ENCODE measurements at places on chromosomes 6 and 20.

- DNase-seq: no peak
Measured at GRCh38 chr6:53581856-53582255, 37.0 kb upstream of the GCLC start.

- DNase-seq: no peak
Measured at GRCh38 chr6:43509142-43509983, 783 bp downstream of the LRRC73 start.

DNA sequence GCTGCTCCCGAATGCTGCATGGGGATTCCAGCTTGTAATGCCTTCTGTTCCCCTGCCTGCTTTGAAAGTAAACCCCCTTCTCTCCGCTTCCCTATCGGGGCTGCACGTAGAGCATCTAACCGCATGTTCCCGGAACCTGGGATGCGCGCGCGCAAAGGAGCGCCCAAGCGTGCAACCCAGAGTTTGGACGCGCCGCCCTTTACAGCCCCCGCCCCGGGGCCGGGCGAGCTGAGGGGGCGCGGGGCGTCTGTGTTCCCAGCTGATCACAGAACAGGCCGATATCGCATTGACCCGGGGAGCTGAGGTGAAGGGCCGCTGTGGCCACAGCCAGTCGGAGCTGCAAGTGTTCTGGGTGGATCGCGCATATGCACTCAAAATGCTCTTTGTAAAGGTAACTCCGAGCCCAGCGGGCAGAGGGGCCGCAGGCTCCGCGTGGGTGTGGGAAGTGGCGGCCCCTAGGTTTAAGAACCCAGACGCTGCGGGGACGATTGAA is 1.4 kb downstream of the LAMP5 start:
- DNase-seq: no peak

- no peak for DNase-seq
Measured at GRCh38 chr6:33073431-33073871, at the start of gene HLA-DPA1. Gene HLA-DPA1 (minus strand): TSS chr6:33073649.

GRCh38 chr6:75952128-75952527 is 120.3 kb downstream of the IMPG1 start:
- no peak for DNase-seq

- no peak for DNase-seq
Measured at GRCh38 chr6:111920578-111920977, 47.3 kb upstream of the FYN start.

DNA sequence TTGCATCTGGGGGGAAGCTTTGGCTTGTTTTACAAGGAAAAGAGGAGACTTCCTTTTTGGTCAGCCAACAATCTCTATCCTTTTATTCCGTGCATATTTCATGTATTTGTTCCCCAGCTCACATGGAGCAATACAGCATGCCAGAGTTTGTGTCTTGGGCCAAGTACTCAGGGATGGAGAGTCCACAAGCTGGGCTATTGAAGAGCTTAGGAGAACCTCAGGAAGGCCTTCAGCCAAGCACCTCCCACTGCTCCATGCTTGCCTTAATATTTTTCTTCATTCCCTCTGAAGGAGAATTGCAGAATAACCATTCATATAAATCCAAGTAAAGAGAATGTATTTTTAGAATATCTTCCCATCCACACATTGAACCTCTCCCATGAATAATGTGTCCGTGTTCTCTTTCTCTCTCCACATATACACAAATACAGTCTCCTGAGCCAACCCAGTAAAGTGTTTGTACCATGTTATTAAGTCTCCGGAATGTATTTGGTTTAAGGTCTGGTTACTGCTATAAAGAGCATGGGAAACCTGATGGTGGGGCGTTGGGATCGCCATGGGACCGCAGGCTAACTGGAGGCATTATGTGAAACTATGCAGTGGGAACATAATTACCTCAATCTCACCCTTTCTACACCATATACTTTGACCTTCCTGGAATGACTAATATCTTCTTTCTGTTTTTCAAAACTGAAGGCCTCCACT is 3.0 kb downstream of the LAMA4 start:
- no peak for DNase-seq

- DNase-seq: no peak
Measured at GRCh38 chr6:15474196-15474595, 188.6 kb downstream of the DTNBP1 start.

DNA sequence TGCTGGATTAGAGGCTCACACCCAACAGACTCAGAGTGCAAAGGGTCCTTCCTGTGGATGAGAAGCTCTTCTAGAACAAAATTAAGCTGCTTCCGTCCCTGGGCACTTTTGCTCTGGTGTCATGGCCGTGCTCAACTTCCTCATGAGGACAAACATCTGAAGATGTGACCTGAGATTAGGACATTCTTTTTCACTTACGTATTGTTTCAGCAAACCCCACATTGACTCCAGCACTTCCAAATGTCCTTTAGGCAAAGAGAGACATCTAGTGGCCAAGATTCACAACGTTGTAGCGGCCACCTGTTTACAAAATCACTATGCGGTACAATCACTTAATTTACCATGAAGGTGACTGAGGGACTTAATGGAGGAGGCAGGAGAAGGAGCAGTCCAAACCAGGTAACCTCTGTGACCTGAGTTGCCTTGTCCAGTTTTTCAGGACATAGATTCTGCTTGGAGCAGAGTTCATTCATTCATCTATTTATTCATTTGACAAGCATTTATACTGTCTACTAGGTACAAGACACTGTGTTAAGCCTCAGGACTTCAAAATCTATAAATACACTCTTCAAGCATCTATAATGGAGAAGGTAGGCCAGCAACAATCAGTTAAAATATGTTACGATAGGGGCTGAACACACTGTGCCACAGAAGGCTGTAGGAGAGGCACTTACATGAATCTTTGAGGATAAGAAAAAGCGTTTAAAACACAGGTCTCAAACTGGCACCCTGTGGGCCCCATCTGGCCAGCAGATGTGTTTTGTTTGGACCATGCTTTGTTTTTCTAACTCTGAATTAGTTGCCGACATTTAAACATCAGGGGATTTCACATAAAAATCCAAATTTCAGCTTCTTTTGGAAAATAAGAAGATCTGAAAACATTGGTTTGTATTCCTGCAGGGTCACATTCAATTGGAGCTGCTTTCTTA is 5.6 kb upstream of the ADGRF1 start:
- no peak for DNase-seq

GRCh38 chr6:30557683-30557981 is 537 bp downstream of the PRR3 start:
- DNase-seq: no peak

DNA sequence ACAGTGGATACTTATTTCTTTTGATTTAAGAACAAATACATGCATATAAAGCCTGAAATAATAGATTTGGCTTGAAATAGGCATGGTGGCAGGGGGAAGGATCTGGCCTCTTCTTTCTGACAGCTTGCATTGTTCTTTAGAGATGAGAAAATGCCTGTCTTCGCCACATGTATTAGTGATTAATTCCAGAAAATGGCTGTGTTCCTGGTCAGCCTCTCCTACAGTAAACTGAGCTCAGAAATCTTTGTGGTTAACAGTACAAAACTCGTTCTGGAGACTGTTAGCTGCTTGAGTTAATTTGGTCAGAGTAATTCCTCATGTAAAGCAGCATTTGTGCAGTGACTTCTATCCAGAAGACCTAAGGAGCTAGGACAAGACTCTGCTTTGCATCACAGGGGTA is 151.5 kb downstream of the EYA4 start:
- DNase-seq: no peak

GRCh38 chr20:22717466-22717865 is 133.1 kb upstream of the FOXA2 start:
- no peak for DNase-seq

DNA sequence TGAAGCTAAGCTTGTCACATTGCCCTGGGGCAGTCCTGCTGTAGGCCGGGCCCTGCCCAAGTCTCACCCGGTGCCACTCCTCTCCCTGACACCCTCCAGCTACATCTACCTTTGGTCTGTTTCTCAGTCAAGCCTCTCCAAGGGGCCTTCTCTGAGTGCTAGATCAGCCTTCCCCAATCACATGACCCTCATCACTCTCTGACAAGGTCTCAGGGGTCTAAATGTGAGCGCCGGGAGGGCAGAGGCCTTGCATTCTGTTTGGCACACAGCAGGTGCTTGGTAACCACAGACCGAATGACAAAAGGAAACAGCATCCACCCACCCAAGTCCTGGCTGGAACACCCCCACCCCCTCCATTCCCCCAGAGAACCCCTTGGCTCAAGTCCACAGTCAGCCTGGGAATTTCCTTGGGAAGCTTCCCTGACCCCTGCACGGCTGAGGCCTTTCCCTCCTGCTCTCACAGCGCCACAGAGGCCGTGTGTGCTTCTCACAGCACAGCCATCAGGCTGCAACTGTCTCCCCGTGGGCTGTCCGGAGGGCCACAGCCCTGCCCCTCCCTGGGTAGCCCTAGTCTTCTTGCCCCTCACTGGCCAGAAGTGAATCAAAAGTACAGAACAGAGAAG is 32.9 kb downstream of the PKIG start:
- DNase-seq: no peak

DNA sequence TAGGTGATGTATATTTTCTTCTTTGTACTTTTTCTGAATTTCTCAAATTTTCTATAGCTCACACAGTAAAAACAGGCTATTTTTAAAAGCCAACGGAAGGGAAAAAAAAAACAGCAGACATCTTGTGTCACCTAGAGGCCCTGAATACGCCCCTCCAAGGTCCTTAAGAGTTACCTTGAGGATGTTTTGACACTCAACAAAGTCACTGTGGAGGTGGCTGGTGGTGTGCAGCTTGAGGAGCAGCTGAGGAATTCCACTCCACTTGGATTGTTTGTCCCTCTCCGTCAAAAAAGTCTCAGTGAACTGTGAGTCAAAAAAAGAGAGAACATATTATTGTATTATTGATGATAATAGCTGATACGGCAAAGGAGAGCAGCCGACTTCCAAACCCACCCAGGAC is 14.7 kb downstream of the TRPC4AP start:
- DNase-seq: no peak

- DNase-seq: no peak
Measured at GRCh38 chr20:26208296-26209091, 511.8 kb upstream of the ZNF337 start.

Measured in activated CD8-positive, alpha-beta memory T cell treated with anti-CD3 and anti-CD28 coated beads for 1 hour (primary cell).